ENCODE measurements at places on chromosomes 6 and 20.

DNA sequence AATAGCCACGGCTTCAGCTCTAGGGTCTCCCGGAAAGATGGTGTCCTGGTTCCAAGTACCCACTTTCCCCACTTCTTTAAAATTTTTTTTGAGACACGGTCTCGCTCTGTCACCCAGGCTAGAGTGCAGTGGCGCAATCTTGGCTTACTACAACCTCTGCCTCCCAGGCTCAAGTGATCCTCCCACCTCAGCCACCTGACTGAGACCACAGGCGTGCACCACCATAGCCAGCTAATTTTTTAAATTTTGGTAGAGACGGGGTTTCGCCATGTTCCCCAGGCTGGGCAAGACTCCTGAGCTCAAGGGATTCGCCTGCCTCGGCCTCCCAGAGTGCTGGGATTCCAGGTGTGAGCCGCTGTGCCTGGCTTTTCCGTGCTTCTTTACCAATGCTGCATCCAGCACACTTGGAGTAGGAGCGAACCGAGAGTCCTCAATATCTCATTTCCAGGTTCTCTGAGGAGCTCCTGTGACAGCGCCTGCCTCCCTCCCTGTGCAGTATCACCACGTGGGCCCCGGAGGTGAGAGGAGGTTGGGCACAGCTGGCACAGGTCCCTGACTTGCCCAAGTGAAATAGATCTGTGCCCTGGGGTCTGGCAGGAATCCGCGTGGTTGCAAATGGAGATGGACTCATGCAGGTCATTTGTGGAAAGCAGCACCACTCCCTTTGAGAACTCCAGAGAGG, 37.3 kb downstream of the EZR start:
- no peak for DNase-seq

DNA sequence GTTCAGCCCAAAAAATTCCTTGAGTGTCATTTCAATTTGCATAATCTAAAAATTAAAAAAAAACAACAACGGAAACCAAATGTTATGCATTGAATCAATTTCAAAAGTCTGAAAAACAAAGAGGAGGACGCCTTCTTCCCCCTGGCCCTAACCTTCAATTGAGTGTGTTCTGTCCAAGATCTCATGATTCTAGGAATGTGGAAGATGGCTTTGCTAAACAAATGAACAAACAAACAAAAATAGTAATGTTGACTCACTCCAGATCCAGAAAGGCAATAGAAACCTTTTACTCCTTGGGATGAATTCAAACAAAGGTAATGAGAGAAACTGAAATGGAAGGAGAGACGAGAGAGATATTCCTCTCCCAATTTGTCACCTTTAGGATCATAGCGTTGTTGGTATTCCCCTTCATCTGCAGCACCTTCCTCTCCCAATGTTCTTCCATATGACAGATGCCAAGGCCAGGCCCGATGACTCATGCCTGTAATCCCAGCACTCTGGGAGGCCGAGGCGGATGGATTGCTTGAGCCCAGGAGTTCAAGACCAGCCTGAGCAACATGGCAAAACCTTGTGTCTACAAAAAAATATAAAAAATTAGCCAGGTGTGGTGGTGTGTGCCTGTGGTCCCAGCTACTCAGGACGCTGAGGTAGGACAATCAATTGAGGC, 109.2 kb upstream of the ADGRF1 start:
- DNase-seq, result no peak

- no peak for DNase-seq
These were observed 67.8 kb downstream of the TIAM2 start for GRCh38 chr6:155062866-155063341.

- DNase-seq, result no peak
These were observed 496.0 kb upstream of the SPTLC3 start for GRCh38 chr20:12512755-12513154.

GRCh38 chr6:75757295-75757694, 8.3 kb downstream of the MYO6 start:
- no peak for DNase-seq

GRCh38 chr6:98463038-98464000, 371.1 kb upstream of the POU3F2 start:
- DNase-seq, result no peak

DNA sequence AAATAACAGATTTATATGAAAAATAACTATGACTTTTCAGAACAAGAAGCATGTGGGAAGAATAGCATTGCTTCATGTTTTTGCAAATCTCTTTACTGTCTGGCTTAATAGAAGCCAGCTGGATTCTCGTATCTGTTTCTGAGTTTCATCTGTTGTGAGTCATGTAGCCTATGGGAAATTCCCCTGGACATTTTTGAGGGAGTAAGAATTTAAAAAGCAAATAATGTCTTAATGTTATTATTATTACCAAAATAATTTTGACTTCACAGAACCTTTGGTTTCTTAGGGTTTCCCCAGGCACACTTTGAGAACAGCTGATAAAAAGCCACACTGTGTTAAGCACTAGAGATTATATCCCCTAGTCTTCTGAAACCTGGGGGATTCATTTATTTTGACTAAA, 75.8 kb downstream of the SYCP2L start:
- no peak for DNase-seq

- DNase-seq, result no peak
These were observed 101.7 kb upstream of the ADGRB3 start for GRCh38 chr6:68533339-68533795.

- DNase-seq, result no peak
These were observed 683 bp upstream of the C20orf204 start for GRCh38 chr20:64035066-64035932.

- DNase-seq, result no peak
These were observed 538 bp downstream of the FERMT1 start for GRCh38 chr20:6122111-6122872.

DNA sequence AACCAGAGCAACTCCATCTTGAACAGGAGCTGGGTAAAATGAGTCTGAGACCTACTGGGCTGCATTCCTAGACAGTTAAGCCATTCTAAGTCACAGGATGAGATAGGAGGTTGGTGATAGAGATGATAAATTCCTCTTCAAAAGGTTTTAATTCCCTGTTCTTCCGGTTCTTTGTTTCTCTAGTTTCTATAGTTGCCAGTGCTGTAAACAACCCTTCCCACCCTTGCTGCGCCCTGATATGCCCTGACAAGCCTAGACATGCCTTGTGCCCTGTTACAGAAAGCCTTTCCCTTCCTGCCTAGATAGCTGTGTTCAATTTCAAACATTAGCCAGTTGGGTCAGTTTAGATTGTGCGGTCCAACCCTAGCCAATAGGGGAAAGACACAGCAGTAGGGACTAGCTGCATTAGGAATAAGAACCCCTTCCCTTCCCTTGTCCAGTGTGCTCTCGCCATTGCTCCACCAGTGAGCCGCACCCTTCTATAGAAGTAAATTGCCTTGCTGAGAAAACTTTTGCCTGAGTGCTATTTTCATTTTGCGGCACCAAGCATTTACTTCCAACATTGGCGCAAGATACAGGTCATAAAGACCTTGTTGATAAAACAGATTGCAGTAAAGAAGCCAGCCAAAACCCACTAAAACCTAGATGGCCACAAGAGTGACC, 52.5 kb upstream of the CCN2 start:
- no peak for DNase-seq

DNA sequence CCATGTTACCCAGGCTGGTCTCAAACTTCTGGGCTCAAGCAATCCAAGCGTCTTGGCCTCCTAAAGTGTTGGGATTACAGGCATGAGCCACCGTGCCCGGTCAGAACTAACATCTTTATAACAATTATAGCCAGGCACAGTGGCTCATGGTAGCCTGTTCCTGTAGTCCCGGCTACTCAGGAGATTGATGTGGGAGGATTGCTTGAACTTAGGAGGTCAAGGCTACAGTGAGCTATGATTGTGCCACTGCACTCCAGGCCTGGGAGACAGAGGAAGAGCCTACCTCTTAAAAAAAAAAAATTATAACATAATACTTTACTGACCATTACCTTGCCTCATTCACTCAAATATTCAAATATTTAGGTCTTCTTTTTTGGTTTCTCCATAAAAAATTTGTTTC, 16.8 kb upstream of the MYMX start:
- no peak for DNase-seq

DNA sequence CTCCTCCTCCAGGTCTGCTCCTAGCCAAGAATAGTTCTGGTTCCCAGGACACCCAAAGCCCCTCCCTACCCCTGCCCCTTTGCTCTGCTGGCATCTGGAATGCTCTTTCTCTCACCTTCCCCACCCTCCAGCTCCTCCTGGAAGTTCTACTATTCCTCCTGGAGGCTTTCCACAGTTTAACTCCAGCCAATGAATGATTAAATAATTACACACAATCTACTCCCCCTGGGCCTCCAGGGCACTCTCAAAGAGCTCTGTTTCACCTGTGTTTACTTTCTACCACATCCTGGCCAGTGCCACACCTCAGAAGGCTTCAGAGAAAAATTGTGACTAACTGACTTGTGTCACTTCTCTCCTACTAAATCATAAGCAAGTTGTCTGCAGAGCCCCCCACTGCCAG, 36.2 kb downstream of the GCM1 start:
- no peak for DNase-seq

DNA sequence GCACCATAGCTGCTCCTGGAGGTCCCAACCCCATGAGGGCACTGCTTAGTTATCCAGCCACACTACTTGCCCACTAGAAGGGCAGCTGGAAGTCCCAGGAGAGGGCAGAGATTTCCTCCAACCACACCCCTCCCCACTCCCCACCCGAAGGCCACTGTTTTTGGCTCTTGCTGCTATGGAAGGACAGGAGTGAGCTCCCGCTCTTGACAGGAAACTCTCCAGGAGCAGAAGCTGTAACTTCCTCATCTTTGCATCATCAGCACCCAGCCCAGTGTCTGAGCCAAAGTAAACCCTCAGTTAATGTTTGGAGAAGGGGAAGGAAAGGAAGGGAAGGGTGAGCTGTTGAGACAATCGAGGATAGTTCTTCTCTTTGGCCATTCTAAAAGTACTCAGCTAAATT, 120.7 kb downstream of the MTFR2 start:
- DNase-seq, result no peak

GRCh38 chr20:13449868-13450434, 188.8 kb downstream of the TASP1 start:
- DNase-seq, result no peak

DNA sequence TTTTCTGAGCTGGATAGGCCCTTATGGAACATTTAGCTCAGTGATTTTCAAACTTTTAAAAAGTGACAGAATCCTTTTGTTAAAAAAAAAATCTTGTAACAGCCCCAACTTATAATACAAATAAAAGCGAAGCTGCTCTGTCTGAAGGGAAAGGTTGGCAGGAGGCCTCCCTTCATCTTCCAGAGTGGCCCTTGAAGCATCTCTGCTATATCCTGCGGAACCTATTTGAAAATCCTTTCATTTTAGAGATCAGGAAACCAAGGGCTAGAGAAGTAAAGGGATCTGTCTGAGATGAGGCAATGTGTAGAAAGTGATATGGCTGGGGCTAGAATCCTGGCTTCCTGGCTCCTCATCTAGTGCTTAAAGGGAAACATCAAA, 107.8 kb downstream of the UBE3D start:
- no peak for DNase-seq

GRCh38 chr20:36741072-36741471, 4.8 kb downstream of the NDRG3 start:
- no peak for DNase-seq

DNA sequence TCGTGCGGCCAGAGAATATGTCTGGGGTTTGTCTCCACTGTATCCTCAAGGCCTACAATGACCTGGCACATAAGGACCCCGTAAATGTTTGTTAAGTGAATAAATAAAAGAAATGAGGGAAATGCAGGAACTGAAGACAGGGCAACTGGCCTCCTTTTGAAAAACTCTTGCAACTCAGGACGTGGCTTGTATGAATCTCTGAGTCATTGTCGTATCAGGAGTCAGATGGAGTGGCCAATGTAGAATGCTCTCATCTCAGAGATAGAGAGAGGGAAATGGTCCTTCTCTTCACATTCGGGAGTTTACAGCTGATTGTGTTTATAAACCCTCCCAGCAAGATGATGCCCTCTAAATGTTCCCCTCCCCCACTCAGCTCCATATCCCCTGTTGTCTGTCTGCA, 57.1 kb downstream of the UST start:
- DNase-seq, result no peak

DNA sequence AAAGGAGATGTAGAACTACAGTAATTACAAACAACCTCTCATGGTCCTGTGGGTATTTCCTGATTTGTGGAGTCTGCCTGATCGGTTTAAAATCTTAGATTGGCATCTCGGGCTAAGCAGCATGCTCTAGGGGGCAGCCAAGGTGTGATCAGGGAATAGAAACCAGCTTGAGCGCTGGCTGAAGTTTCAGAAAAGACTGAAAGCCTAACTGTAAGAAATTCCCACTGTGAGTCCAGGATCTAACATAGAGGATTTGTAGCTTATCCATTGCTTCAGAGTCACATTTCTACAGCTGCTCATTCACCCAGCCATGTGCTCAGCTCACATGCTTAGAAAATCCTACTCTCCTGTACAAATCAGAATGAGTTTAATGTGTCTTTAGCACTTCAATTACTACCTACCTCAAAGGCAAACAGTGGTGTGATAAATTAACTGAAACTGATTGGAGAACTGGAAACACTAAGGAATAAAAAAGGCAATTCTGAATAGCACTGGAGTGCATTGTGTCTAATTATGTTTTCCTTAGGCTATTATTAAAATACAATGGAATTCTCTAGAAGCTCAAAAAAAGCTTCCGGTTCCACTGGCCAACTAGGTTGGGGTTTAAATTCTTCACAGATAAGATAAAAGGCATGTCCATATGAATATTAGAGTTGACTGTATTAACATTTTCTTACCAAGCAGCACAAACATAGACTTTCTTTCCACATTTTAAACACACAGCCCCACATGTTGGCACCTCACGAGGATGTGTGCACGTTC, 73.8 kb upstream of the MPC1 start:
- DNase-seq, result no peak

DNA sequence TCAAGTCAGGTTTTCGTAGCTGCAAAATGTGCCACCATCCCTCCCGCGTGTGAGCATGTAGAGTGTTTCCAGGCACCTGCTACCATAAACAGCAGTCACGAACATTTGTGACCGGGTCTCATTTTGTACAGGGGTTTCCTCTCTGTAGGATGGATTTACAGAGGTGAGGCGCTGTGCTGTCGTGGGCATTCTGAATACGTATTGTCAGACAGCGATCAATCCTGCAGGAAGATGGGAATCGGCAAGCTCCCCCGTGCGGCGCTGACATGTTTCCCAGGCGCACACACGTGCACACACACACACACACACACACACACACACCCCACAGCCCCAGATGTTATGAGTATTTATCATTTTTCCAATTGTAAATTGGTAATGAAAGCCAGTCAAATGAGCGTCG, 15.8 kb downstream of the ANKRD60 start:
- no peak for DNase-seq

DNA sequence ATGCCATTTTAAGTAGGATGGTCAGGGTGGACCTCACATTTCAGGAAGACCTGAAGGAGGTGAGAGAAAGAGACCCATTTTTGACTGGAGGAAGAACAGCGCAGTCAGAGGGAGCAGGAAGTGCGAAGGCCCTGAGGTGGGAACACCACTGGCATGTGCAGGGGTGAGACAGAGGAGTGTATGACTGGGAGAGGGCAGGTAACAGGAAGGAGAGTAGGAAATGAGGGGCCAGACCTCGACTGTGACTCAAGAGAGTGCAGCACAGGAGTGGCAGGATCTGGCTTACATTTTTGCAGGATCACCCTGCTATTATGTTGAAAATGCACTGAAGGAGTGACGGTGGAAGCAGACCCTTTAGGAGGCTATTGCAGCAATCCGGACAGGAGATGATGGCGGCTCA, 117.7 kb upstream of the CDYL start:
- DNase-seq, result no peak

GRCh38 chr6:113856625-113857555, at the start of gene MARCKS:
MARCKS (plus strand) TSS chr6:113857345; CDS start chr6:113857746, 401 bp downstream.
- peak; percentile 65 for DNase-seq

All from anterior cingulate cortex (tissue), 58 donors.